ENCODE measurements at places on chromosomes 7 and 10.

GRCh38 chr10:130775311-130775710, 536.2 kb downstream of the TCERG1L start:
- no peak for DNase-seq

DNA sequence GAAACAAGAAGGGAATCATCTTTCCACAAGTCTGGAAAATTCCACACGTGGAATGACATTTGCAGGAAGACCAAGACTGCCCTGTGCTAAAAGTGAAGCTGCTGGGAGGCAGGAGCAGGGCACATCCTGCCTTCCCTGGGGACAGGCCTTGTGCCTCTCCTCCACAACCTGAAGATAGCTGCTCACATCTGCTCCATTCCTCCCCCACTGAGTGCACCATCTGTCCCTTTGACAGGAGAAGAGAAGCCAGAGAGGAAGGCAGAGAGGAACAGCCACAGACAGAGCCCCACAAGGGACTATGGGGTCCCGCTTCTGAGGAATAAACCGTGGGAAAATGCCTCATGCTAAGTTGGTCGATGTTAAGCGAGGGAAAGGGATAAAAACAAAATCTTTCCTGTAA, 15.9 kb upstream of the FAM171A1 start:
- no peak for DNase-seq

DNA sequence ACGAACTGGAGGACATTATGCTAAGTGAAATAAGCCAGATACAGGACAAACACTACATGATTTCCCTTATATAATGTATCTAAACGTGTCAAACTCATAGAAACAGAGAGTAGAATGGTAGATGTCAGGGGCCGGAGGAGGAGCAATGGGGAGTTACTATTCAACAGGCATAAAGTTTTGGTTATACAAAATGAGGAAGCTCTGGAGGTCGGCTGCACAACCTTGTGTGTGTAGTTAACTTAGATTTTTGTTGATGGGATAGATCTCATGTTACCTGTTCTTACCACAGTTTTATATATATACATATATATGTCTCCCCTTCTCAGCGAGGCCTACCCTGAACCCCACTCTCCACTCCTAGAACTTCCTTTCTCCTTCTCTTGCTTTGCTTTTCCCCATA, 22.4 kb upstream of the TECTB start:
- DNase-seq, result no peak

DNA sequence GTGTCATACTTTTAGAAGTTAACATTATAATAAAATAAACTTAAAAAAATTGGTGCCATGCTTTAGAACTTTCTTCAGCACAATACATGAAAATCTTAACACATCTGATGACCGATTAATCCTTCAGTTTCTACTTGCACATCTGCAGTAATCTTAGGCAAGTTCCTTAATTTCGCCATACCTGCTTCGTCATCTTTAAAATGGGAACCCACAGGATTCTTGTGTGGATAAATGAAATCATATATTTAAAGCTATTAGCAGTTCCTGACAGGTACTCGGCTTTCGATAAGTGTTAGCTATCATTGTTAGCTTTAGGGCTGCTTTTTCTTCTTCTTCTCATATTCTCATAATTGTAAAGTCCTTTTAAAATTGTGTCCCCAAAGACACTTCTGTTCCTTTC, 907 bp upstream of the VPS50 start:
- no peak for DNase-seq

- DNase-seq, result no peak
These were observed 6.7 kb downstream of the ATP6V1F start for GRCh38 chr7:128869138-128869943.

DNA sequence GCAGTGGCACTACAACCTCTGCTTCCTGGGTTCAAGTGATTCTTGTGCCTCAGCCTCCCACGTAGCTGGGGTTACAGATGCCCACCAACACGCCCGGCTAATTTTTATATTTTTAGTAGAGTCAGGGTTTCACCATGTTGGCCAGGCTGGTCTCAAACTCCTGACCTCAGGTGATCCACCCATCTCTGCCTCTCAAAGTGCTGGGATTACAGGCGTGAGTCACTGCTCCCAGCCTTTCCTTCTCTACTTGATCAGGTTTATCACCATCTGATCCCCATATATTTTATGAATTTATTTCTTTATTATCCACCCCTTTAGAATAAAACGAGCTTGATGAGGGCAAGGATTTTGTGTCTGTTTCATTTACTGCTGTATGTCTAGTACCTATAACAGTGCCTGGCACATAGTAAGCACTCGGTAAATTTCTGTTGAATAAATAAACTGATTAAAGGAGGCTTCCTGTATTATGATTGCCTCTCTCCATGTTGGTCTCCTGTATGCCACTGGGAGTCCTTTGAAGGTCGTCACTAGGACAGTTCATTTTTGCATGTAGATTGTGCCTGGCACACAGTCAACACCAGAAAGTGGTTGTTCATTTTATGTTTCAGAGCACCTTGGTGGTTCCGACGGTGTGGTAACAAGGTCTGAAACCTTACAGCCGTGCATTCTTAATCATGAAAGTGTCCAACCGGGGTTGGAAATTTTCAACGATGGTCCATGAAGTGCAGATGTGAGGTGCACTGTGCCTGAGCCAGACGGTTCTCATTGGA, 9.6 kb upstream of the EIF3A start:
- no peak for DNase-seq

- no peak for DNase-seq
These were observed 66.5 kb downstream of the DGKB start for GRCh38 chr7:14836006-14836405.

DNA sequence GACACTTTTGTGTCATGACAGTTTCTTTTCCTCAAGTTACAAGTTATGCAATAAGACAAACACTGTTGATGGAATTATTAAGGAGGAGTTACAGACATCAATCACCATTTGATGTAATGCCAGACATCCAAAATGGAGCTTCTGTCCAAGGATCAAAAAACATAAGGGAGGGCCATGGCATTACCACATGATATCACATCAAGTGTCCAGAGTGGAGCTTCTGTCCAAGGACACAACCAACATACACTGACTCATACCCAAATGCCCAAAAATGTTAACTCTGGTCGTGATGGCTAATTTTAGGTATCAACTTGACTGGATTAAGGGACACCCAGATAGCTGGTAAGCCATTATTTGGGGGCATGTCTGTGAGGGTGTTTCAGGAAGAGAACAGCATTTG, 140.4 kb downstream of the DOCK4 start:
- no peak for DNase-seq

DNA sequence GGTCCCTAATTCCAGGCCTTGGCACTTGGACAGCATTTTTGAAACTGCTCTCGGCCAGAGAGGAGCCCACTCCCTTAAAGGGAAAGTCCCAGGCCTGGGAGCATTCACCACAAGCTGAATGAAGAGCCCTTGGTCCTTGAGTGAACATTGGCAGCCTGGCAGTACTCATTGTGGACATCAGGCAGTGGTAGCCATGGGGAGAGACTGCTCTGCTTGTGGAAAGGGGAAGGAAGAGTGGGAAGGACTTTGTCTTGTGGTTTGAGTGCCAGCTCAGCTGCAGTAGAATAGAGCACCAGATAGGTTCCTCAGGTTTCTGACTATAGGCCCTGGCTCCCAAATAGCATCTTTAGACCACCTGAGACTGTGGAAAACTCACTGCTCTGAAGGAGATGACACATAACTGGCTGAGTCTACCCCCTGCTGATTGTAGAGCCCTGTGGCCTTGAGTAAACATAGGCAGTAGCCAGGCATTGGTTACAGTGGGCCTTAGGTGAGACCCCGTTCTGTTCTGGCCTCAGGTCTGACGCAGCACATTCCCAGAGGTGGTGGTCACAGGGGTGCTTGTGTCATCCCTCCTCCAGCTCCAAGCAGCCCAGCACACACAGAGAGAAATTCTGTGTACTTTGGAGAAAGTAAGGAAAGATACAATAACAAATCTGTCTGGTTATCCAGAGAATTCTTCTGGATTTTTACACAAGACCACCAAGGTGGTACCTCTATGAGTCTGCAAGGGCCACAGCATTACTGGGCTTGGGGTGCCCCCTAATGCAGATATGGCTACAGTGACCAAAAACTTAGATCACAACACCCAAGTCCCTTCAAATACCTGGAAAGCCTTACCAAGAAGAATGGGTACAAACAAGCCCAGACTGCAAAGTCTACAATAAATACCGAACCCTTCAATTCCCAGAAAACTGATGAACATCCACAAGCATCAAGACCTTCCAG, 153.8 kb downstream of the GNAI1 start:
- no peak for DNase-seq

DNA sequence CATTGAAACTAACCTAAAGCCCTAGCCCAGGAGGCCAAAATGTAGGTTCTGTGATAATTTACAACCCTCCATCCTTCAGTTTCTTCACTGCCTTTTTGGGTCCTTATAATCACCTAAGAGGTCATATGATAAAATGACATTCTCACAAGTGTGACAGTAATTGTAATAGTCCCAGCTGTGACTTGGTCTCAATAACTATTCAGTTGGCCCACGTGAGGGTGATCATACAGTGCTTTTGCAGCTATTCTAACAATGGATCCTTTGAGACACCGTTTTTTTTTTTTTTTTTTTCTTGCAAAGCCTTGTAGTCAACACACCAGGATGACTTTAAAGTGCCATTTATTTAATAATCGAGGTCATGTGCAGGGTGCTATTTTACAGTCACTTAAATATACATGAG, 760.0 kb downstream of the PHTF2 start:
- no peak for DNase-seq

DNA sequence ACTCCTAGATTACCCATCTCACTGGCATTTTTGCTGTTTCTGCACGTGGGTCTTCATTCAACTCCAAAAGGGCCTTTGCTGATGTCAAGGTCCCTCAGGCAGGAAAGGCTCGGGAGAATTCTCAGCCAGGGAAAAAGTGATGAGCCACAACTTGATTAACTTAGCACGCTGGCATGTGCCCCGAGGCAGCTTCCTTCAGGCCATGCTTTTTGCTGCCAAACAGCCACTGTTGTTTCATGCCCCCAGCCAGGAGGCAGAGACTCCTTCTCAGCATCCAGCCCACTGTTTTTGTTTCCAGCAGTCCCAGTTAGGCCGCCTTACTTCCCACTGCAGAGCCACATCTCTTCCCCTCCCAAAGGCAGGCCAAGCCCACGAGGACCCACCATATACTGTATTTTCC, 266.5 kb upstream of the YAE1 start:
- no peak for DNase-seq
